ENCODE measurements at places on chromosomes 4 and X. TPM values are rescaled to one million over a fixed set of nuclear protein-coding genes. Genes with fewer than 3 reads are reported as not detected.

DNA sequence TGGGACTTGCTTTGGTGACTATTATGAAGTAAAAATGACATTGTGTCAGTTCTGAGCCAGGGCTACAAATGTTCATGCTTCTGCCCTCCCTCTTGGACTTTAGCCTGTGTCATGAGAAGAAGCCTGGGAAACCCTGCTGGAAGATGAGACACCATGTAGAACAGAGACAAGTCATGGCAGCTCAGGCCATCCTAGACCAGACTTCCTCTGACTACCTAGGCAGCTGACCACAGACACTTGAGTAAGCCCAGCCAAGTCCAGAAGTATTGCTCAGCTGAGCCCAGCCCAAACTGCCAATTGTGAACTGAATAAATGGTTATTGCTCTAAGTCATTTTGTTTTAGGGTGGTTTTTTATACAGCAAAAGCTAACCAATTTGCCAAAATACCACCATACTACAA lies 467.6 kb upstream of the CNKSR2 start:
- peak; percentile 11 for DNase-seq

DNA sequence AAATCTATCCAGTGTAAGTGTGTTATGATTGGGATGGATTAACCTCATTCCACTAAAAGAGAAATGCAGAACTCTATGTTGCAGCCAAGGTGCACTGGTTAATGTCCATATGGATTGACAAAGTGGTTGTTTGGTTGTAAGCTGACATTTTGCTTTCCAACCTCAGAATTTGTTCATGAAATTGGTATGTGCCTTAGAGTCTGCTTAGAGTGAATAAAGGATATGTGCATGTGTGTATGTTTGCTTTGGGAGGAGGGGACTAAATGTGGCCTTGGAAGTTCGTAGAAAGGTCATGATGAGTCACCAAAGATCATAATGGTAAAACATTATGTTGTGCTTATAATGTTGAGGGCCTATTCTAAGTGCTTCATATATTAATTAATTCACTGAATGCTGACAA lies 44.1 kb upstream of the MBNL3 start:
- DNase-seq: peak; percentile 1

DNA sequence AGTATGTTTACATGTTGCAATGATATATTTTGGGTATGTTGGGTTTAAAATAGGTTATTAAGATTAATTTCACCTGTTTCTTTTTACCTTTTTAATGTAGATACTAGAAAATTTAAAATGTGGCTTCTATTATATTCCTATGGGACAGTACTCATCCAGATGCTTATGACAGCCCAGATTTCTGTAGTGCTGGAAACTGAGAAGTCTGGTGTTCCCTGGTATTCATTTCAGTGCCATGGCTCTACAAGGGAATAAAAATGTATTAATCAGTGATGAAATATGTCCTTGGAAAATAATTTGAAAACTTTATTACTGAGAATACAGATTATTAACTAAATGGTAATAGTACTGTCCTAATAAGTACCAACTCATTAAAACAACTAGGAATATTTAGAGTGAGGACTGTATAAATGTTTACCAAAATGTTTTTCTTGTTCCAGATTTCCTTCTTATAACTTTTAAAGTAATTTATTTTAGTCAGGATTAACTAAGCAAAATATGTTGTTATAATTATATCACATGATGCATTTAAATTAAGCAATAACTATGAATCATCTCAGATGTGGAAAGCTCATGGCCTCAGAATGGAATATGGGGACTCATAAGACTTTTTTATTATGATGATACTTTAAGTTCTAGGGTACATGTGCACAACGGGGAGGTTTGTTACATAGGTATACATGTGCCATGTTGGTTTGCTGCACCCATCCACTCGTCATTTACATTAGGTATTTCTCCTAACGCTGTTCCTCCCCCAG lies 25.3 kb downstream of the ARHGAP24 start:
- peak; percentile 42 for DNase-seq

- DNase-seq: no peak
Observed at GRCh38 chr4:647481-647880, 22.1 kb downstream of the PDE6B start.

DNA sequence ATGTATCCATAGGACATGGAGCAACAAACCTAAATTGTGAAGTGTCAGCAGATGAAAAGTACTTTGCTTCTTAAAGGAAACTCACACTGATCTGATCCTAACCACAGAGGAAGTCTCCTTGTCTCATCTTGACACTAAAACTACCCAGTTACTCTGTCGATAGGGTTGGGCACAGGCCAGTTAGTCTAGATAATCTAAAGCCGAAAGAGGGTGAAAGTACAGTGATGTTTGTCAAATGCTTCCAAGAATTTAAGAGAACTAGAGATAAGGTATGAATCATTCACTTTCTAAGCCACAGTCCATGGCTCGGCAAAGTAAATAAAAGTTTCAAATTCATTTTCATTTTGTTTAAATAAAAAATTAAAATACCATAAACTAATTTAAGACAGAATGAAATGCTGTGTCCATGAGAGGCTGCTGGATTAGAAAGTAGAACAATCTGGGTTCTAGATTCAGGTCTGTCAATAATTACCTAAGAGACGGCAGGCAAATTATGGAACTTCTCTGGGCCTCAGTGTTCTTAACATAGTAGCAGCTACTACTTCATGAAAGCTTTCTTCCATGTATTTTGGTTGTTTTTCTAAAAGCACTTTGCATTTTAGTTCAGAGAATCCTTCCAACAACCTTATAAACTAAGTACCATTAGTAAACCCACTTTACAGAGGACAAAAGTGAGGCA lies 176.7 kb downstream of the LDB2 start:
- peak; percentile 95 for DNase-seq

DNA sequence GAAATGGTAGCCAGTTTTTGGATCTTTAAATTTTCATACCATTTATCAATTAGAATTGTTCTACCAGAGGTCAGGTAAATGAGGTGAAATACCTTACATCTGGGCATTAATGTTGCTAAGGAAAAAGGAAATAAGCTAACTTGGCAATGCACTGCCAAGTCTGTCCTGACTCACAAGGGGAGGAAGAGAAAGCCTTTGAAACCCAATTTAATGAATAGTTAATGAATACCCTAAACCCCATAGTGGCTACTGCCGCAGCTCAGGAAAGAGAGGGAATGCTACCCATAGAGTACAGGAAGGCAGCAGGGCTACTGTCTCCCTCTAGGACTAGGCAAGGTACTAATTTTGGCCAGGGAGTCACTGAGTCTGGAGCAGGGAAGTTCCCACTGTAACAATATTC lies 16.8 kb upstream of the DHX15 start:
- no peak for DNase-seq

DNA sequence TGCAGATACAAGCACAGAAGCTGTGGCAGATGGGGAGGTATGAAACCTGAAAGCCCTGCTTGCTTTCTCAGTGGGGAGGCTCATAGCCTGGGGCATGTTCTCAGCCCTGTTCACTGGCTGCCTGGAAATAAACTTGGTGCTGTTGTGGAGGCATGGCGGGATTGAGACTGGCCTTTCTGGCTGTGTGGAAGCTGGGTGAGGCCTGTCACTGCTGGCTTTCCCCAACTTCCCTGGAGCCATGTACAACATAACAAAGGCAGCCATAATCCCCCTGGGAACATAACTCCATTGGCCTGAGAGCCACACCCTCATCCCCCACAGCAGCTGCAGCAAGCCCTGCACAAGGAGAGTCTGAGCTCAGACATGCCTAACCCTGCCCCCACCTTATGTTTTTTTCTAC lies 237.7 kb upstream of the TLL1 start:
- no peak for DNase-seq

DNA sequence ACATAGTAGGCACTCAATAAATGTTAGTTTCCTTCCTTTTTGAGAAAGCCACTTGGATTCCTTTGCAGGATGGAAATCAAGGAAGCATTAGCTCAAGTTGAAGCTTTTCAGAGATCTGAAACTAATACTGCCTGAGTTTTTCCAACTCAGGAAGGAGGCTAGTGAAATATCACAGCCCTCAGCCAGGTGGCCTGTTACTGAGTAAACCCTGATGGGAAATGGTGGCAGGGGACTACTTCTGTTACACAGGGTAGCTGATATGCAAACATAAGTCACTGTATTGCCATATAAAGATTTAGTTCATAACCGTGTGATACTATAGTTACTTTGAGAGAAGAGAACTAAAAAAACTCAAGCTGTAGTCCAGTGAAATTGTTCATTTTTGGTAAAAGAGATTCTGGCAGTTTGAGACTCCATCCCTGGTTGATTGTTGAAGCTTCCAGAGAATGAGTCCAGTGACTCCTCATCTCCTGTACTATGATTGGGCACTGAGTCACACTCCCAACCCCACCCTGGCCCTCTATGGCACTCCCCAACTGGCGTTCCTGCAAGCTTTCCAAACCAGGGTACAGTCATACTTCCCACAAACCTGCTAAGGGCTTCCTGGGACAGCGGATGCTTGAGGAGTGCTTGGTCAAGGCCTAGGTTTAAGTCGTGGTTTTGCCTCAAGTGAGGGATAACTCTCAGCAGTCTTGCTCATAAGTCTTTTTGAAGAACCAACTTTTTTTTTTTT lies 81.8 kb downstream of the MID1IP1 start:
- peak; percentile 75 for DNase-seq

- no peak for DNase-seq
Observed at GRCh38 chr4:36189511-36190226, 54.6 kb downstream of the ARAP2 start.

DNA sequence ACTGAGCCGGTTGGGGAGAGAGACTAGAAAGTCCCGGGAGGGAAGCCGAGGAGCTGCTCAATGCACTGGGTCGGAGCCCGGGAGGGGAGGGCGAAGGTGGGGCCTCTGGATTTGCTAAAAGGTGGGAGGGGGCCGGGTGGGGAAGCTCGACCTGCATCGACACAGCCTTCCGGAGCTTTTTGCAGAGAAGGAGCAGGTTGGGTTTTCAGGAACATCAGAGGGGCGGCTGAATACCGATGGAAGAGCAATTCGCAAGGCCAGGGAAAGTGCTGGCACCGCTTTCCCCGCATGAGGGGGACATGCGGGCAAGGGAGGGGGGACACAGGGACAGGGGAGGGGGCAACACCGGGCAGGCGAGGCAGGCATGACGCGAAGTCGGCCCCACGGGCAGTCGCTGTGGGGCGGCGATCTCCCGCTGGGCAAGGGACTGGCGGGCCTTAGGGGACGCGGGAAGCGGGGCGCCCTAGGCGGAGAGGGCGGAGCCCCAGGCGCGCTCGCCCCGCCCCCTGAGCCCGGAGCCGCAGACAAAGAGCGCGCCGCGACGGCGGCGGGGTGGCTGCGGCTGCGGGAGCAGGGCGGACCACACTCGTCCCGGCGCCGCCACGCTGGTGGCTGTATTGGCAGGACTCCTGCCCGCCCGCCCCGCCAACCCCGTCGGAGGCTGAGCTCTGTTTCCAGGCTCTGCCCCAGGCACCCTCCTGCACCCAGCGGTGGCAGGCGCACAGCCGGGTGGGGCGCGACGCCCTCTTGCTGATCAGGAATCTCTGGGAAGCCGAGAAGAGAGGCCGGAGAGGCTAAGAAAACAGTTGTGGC lies 11.6 kb downstream of the PDZD4 start:
- no peak for DNase-seq

GRCh38 chr4:84495794-84496261 lies 3.3 kb downstream of the NKX6-1 start:
- no peak for DNase-seq

- DNase-seq: peak; percentile 27
Observed at GRCh38 chr4:26127851-26128337, 192.9 kb upstream of the RBPJ start.

DNA sequence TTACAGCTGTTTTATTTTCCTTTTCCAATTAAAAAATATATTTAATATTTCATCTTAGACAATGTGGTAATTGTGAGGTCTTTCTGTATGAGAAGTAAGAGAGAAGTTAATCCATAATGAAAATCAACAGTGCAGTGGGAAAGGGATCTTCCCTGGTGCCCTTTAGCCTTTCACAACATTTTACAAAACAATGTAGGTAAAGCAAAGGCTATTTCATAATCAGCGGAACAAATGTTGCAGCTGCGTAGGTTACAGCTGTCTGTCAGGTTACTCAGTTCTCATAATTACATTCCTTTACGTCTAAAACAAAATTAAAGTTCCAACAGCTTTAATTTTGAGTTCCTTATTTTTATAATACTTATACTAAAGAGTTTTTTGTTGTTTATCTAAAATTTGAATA lies 22.8 kb upstream of the VCX3A start:
- no peak for DNase-seq

GRCh38 chr4:38832624-38833528 lies 23.7 kb downstream of the TLR6 start:
- no peak for DNase-seq

- DNase-seq: no peak
Observed at GRCh38 chr4:10730590-10730989, 46.0 kb upstream of the CLNK start.

- DNase-seq: no peak
Observed at GRCh38 chr4:154989511-154989910, 208.4 kb downstream of the RBM46 start.

GRCh38 chr4:108355186-108355901 lies 186.6 kb upstream of the LEF1 start:
- no peak for DNase-seq

- no peak for DNase-seq
Observed at GRCh38 chr4:101528526-101528925, 181.2 kb upstream of the PPP3CA start.

Gene FGB
- total RNA-seq: not detected

Gene TLL1
- total RNA-seq: 1.5 TPM

Gene PNMA5
- not detected for total RNA-seq

Gene VCX2
- total RNA-seq: not detected

Gene ARHGEF6
- total RNA-seq: 10.0 TPM

Gene GPC3
- total RNA-seq: 16.4 TPM

Gene STPG2
- total RNA-seq: 0.18 TPM

Gene HMX1
- not detected for total RNA-seq

Gene FHIP1A
- 0.99 TPM for total RNA-seq

Gene MGAT4D
- not detected for total RNA-seq
